Activated CD4-positive, alpha-beta T cell treated with anti-CD3 and anti-CD28 coated beads, Interleukin-10, Interleukin-2, amounts not matched to agents 100 ng/mL and 50 ng/mL, durations not matched to agents 16 hours and 8 hours (primary cell): ENCODE measurements at places on chromosomes 3 and 15.

GRCh38 chr15:74229686-74230085, 6.4 kb upstream of the CCDC33 start:
- DNase-seq: no peak

DNA sequence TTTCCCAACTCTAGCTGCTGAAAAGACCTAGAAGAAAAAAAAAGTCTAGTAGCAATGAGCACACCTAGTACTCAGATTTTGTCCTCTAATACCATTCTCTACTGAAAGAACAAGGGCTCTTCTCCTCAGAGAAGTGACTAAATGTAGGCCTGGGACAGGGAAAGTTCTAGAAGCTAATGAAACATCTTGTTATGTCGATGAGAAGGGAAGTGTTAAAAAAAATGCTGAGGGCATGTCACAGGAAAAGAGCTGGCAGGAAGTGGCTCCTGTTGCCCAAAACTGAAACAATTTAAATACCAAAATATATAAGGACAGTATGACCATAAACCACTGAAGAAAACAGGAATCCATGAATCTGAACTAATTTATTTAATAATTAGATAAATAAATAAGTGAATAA, 581.4 kb upstream of the TBL1XR1 start:
- DNase-seq: peak; percentile 13

GRCh38 chr3:188812198-188812597, 359.6 kb upstream of the TPRG1 start:
- DNase-seq: no peak

DNA sequence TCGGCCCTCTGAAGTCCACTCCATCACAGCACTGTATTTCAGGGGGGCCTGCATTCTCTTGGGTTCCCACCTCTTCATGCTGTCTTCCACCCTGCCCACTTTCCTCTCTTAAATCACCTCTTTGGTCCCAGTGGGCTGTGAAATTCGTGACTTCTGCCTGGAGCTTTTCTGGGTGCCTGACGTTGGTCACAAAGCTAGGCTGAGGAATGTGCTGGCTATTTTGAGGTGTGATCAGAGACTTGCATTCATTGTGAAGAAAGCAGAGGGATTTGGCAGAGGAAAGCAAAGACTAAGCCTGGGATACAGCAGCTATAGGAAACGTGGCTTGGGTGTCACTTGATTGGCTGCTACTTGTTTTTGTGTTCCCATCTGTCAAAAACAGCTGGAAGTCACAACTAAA, 202.5 kb downstream of the SATB1 start:
- DNase-seq: no peak

DNA sequence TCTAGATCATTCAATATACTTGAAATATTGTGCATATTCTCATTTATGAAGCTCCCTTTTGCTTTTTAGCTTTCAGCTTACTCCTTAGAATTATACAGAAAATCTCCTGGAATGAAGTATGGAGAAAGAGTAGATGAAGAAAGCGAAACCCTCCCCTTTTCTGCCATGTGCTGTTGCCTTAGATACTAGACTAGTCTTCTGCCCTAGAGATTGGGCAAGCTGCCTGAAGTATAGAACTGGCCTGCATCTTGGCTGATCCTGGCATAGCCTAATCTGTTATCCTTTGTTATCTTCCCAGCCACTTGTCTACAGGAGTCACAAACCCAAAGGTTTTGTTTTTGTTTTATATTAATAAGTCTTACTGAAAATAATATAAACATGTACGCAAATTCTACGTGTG, 138.8 kb downstream of the RBPMS2 start:
- DNase-seq: no peak

GRCh38 chr3:127072971-127073783, 90.3 kb downstream of the PLXNA1 start:
- DNase-seq: no peak

DNA sequence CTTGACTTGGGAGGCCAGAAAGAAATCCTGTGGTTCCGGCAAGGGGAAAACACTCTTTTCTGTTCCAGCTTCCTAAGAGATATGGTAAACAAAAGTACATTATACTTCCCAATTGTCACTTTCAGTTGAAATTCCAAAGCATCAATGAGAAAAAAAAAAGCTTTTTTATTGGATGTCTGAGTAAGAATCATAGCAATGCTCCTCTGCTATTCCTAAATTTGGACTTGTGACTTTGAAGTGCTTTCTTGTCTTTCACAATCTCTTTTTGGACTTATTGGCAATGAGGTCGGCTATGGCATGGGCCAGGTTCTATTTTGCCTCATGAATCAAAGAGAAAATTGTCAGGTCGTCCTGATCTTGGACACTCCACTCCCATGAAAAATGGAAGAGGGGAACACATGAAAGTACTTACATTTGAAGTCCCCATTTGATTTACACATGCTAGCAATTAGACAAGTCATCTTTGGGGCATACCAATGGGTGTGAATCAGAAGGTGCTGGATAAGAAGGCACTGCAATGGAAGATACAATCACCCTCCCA, 170.5 kb downstream of the GREM1 start:
- DNase-seq: no peak

DNA sequence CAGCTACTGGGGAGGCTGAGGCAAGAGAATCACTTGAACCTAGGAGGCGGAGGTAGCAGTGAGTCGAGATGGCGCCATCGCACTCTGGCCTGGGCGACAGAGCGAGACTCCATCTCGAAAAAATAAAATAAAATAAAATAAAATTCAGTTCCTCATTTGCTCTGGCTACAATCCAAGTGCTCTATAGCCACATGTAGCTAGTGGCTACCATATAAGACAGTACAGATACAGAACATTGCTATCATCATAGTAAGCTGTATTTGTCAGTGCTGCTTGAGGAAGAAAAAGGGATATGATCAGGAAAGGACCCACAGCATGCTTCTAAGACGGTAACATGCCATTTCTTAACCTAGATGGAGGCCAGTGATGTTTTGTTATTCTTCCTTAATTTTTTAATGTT, 88.7 kb upstream of the CDAN1 start:
- DNase-seq: no peak

- no peak for DNase-seq
These were observed 142.7 kb downstream of the MEGF11 start for GRCh38 chr15:66110864-66111263.

GRCh38 chr15:73524919-73525318, 82.0 kb downstream of the REC114 start:
- DNase-seq: no peak

- no peak for DNase-seq
These were observed 171.9 kb downstream of the FMN1 start for GRCh38 chr15:33022629-33023028.

DNA sequence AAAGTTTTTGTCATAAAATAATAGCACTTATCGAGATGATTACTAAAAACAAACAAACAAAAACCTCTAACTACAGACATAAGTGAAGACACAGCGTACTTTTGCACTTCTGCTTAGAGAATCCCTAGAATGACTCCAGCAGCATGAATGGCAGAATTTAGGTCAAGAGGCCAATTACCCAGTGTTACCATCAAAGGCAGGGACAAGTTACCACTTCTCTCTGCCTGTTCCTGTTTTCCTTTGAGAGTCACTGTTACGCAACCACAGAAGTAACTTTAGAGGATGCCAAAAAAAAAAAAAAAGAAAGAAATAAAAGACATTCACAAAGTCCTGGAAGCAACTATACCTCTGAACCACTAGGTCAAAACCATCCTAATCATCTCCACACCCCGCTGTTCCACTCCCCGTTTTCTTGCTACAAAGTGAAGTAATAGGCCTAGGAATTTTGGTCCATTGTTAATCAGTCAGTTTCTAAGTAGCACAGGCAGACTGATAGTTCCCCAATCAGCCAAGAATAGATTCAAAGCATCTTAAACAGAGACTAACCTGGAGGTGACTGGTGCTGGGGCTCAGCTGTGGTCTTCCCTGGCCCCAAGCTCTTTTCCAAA, 41.9 kb downstream of the FMN1 start:
- no peak for DNase-seq

GRCh38 chr15:70569091-70569713, 194.2 kb downstream of the UACA start:
- DNase-seq: no peak

DNA sequence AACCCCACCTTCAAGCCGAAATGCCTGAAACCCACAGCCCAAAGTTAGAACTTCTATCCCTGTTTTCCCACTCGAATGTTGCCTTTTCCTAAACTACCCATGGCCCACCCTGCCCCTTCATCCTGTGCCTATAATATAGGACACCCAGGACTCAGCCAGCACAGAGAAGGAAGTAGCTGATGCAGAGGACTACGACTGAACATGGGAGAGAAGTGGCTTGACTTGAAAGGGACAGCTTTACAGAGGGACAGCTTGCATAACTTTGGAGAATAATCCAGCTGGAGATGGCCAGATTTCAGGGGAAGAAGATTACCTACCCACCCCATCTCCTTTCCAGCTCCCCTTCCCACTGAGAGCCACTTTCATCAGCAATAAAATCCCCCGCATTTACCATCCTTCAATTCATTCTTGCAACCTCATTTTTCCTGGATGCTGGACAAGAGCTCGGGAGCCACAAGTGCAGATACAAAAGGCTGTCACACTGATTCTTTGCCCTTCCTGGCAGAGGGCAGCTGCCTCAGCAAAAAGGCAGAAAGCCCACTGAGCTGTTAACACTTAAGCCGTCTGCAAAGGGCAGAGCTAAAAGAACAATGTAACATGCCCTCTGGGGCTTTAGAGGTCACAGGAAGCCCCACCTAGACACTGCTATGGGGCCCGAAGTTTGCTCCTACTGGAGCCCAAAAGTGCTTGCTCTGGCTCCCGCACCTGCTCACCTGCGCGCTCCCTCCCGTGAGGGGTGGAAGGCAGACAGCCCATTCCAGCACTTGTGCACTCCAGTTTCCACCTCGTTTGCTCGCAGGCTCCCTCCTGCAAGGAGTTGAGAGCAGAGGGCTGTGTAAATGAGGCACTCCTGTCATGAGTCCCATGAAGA, 224.0 kb downstream of the TBC1D5 start:
- no peak for DNase-seq

DNA sequence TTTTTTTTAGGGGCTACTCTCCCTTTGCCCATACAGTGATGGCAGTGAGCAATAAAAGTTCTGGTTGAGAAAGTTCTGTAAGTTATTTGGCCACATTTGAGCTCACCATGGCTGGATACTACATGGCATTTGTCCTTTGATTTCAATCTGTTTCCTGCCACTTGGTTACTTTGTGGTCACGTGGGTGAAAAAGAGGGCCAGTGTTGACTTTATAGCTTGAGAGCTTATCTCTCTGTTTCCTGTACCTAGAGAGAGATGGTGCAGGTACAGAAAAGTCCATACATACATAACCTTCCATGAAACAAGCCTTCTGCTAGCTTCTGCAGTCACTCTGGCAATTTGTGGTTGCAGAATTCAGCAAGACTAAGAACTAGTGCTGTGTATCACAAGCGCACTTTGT, 23.4 kb upstream of the MECOM start:
- no peak for DNase-seq

- peak; percentile 56 for DNase-seq
These were observed 121.8 kb downstream of the PDZRN3 start for GRCh38 chr3:73502609-73503583.

DNA sequence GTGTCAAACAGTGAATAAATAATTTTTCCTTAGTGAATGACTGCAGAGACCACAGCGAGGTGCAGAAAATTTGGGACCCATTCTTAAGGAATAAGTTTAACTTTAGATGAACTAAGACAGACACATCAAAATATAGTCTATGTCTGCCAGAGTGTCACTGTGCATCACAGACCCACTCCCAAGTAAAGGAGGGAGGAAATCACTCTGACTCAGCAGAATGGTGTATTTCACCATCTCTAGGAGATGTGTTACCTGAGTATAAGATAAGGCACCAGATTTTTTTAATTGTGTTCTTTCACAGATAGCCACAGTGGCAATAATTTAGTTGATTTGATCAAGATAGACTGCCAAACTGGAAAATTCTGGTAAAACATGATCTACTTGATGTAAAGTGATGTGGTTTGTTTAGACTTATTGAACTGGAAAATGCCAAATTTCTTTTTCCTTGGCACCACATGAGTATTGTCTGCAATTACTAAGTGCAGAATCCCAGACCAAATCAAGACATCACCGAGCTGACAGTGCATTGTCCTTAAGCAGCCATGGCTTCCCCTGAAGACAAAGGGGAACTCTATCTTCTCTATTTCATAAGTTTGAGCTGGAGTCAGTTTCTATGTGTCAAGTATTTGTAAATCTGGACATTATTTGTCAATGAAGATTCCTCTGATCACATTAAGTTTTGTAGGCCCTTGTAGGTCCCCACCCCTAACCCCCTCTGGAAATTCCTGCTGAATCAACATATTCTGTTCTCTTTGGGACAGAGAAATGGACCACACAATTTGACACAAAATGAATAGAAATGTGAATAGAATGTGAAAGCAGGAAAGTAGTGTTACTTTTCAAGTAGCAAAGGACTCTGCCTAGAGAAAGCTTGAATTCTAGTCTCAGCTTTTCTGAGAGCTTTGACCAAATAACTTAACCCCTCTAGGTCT, 47.6 kb downstream of the TIPARP start:
- DNase-seq: no peak

DNA sequence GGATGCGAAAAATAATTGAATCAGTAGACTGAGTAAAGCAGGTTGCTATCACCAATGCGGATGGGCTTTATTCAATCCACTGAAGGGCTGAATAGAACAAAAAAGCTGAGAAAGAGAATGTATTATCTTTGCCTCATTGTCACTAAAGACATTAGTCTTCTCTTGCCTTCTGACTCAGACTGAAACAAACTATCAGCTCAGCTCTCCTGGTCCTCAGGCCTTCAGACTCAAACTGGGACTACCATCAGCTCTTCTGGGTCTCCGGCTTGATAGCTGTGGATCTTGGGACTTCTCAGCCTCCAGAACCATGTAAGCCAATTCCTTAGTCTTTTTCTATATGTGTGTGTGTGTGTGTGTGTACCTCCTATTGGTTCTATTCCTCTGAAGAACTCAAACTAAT, 12.6 kb downstream of the IFT57 start:
- DNase-seq: peak; percentile 47

DNA sequence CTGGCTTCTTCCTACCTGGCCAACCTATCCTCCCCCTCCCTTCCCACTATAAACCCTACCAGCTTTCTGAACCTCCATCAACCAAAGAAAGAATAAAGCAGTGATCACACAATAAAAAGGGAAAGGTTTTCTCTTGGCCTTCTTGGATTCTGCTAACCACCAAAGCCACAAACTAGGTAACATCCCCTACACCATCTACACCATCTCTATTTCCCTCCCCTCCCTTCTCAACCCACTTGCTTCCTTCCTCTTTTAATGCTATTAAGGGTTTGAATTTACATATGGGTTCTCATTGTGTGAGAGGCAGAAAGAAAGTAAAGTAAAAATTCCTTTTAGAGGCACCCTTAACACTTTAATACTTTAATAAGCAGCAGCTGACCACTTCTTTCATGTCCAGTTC, 25.8 kb upstream of the RSL24D1 start:
- DNase-seq: peak; percentile 59

- no peak for DNase-seq
These were observed 135.3 kb upstream of the LMCD1 start for GRCh38 chr3:8366219-8366810.

DNA sequence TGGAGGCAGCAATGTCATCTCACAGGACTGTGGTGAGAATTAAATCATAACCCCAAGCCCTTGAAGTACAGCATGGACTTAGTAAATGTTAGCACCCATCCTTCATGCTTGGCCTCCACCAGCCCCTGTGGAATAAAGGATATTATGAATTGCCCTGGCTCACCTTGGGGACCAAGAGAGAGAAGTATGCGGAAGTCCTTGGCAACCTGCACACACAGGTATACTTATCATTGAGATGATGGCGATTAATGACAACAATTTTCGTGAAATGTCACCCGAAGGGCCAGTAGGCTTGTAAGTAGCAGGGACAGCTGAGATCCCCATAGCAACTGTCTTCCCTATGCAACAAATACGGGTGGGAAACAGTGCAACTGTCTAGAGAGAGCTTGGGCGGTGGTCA, 102.0 kb downstream of the FAM43A start:
- DNase-seq: no peak
